Activated CD4-positive, CD25-positive, alpha-beta regulatory T cell treated with anti-CD3 and anti-CD28 coated beads, Interleukin-2, amount 50 U/mL, for 72 hours (primary cell): ENCODE measurements at places on chromosomes 12 and 14.
A peak's percentile ranks its signal among the peaks of the same experiment; 100 is the strongest.

DNA sequence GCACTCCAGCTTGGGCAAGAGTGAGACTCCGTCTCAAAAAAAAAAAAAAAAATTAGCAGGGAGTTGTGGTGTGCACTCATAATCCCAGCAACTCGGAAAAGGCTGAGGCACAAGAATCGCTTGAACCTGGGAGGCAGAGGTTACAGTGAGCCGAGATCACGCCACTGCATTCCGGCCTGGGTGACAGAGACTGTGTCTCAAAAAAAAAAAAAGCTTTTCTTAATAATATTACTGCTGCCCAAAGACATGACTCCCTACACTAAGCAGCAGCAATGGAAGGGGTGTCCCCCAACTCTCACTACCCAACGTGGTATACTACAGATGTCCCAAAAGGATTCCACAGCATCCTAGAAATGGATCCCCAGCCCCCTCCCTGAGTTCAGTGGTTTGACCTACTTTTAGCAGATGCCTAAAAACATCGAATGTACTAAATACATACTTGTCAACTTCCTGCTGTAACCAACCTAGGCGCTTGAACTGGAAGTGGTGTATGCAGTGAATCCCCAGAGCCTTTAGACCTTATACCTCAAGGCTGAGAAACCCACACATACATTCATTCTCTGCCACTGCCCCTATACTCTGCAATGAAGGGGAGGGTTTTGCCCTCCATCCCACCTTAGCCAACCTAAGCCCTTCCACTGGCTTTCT is 8.5 kb upstream of the FKBP11 start:
- no peak for DNase-seq

- no peak for DNase-seq
Measured at GRCh38 chr14:102170061-102170460, 30.4 kb downstream of the WDR20 start.

DNA sequence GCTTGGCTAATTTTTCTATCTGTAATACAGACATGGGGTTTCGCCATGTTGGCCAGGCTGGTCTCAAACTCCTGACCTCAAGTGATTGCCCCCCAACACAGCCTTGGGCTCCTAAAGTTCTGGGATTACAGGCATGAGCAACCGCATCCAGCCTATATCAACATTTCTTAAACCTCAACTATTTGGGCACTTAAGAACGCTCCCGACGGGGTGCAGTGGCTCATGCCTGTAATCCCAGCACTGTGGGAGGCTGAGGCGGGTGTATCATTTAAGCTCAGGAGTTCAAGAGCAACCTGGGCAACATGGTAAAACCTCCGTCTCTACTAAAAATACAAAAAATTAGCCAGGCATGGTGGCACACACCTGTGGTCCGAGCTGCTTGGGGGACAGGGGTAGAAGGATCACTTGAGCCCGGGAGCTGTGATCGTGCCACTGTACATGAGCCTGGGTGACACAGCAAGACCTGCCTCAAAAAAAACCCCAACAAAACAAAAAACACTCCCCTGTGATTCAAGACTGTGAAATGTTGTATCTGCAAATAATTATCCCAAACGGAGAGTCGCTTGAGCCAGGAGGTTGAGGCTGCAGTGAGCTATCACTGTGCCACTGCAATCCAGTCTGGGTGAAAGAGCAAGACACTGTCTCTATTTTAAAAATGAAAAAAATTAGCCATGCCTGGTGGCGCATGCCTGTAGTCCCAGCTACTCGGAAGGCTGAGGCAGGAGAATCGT is 21.5 kb downstream of the PPTC7 start:
- DNase-seq = no peak

GRCh38 chr14:64919618-64920017 is 5.4 kb downstream of the CHURC1 start:
- no peak for DNase-seq

- no peak for DNase-seq
Measured at GRCh38 chr12:52215587-52216031, 17.4 kb upstream of the KRT7 start.

- no peak for DNase-seq
Measured at GRCh38 chr12:118645219-118645618, 268.9 kb downstream of the SUDS3 start.

DNA sequence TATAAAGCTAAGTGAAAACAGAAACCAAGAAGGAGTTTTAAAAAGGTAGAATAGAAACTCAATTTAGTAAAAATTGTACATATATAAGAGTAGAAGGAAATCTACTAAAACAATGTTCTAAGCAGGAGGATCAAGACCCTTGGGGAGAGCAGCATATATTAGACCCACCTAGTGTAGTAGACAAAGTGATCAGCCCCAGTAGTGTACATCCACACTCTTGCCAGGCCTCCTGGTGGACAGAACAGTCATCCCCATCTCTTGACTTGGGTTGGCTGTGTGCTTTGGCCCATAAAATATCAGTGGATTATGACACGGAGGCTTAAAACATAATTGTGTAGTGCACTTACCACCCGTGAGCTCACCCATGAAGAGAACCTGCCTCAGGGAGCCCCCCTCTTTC is 10.9 kb upstream of the OTUB2 start:
- no peak for DNase-seq

DNA sequence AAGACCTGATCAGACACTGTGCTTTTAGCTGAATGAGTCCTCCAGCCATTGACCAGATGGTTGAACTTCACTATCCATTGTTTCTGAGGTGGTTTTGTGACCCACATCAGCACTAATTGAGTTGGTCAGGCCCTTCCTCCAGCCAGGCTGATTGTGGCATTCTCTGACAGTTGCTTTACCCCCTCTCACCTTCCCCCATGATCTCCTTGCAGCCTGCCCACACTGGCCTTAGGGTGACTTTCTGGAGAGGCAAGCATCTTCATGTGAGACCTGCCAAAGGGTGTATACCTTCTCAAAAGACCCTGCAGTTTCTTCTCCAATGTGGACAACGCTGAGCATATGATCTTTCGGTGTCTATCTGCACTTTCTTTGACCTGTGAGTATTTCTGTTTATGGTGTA is 83.9 kb downstream of the GPATCH2L start:
- no peak for DNase-seq

GRCh38 chr14:73254247-73255004 is 17.1 kb downstream of the PAPLN start:
- no peak for DNase-seq

GRCh38 chr12:643475-644302 is 19.6 kb downstream of the NINJ2 start:
- no peak for DNase-seq

DNA sequence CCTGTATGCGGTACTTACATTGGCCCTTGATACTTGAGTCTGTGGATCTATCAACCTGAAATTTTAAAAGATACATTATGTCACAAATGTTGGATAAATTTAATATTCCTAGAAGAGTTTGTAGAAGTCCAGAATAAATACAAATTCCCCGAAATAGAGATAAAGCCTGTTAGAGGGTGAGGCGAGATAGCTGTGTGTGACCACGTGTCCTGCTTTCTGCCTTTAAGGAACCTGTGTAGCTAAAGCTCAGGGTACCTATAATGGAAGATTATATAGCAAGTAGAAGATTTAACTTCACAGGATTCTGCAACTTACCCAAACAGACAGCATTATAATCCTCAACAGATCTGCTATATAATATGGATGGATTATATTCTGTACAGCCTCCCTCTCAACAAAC is 58.8 kb downstream of the APPL2 start:
- no peak for DNase-seq

DNA sequence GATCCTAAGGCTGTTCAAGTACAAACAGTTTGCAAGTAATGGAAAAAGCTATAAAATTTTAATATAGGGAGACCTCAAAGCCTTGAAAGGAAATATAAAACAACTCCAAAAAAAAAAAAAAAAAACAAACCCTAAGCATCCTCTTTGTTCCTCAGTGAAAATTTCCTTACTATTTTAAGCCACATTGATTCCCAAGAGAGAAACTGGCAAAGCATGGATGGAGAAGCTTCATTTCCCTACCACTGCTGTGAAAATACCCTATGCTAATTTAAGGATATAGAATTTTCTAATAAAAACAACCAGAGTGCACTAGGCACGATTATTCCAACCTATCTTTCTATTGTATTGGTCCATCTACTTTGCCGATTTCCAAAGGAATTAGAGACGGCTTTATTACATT is 283.1 kb downstream of the CACNA1C start:
- no peak for DNase-seq

DNA sequence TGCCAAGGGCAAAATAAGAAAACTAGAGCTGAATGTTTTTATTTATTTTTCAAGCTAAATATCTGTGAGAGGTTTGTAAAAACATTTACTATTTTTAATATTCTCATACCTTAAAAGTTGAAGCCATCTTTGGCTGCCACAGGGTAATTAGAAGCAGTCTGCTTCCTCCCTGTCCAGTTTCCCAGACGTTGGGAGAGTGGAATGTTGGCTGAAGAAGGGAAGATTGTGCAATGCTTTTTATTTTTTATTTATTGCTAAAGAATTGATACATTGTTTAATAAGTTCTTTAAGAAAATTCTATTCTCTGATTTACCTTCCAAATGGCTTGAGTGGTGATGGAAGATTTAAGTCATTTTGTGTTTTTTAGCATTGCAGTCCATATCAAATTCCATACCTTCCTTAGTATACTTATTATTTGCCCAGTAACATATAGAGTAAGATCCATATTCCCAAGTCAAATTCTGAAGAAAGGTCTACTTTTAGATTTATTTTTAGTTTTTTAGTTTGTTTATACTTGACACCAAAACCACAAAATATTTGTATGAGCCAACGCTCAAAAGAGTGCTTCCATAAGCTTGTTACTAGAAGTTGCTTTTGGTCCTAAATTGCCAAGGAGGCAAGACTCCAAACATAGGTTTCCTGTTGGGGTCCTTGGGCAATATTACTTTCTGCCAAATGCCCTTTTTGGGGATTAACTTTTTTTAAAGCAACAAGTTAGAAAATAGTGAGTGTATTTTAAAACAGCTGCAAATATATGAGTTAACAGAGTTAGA is 124.0 kb upstream of the CPM start:
- DNase-seq = no peak

GRCh38 chr12:95859947-95860850 is 1.4 kb downstream of the SNRPF start:
- no peak for DNase-seq

DNA sequence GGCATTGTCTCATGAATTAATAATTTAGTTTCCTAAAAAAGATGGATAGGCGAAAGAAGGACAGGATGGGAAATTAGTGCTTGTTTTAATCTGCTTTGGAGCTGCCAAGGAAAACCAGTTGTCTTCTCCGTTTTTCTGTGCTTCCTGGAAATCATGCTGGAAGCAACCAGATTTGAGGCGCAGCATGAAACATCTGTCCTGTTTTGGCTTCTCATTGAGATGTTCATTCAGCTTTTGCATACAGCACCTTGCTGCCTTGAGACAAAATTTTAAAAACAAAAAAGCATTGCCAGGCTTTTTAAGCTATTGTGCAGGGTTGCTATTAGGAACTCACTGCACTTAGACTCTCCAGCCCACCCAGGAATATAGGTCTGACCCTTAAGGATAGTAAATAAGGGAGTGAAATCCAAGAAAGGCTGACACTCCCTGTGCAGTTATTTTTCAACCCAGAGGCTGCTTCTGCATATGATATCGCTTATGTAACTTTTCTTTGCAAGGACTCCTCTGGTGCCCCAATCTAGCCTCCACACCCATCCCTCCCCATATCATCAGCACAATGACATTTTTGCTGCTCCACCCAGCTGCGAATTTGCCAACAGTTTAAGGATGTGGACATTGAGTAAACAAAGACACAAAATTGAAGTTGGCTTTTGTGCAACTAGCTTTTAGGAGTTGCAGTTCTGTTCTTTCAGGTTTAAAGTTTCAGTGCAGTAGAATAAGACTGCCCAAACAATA is 46.9 kb upstream of the MDM1 start:
- no peak for DNase-seq

DNA sequence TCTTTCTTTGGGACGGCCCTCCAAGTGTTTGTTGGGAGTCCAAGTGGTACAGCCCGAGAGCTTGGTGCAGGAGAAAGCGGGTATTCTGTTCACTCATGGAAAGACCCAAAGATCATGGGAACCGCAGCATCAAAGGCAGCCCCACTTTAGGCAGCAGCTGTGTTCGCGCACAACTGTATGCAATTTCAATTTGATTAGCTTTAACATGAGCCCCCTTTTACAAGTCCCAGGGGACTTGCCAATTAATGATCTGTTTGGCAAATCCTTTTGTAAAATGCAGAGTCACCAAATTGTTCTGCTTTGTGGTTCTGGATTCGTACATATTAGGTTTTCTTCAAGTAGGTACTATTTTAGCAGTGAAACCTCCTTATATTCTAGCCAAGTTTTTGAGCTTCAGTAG is 217.7 kb downstream of the AACS start:
- DNase-seq = no peak

- no peak for DNase-seq
Measured at GRCh38 chr12:7131502-7131866, 1.3 kb downstream of the CLSTN3 start.

GRCh38 chr12:3717283-3717898 is 35.5 kb downstream of the CRACR2A start:
- no peak for DNase-seq

DNA sequence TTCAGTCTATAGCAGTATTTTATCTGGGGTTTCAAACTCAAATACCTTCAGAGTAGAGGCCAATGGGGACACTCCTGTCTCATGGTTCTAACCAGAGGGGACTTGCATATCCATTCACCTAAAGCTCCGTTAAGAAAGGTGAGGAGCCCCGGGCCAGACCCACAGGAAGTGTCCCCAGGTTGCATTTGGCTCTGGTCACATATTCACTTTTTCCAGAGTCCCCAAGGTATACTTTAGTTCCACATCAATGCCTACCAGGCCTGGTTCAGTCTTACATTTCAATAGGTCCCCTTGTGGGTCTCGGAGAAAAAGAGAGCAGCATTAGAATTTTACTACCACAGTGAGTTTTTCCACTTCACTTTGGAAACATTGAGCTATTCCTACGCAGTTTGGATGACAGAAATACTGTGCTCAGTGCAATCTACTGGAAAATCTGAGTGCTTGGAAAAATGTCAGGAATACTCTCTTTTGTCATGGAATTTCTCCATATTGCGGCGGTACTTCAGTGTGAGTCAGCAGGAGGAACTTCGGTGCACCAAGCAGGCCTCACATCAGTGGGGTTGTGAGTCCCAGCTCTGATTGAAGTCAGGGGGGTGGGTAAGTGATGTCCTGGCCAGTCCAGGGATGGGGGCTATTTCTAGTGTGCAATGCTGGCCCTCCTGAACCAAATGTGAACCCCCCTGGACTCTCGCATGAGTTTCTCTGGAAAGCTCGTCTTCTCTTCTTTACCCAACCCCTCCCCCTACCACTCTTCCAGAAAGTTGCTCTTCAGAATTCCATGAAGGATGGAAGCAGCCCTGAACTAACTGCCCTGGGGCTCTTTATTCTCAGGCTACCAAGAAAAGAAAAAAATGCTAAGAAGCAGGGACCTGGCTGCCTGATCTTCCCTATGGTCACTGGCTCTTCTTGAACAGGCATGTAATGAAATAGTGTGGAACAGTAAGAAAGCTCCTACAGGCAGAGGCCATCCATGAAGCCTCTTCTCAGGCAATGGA is 184.7 kb downstream of the PRKCH start:
- no peak for DNase-seq

GRCh38 chr14:104885973-104886689 is 21.1 kb downstream of the CEP170B start:
- DNase-seq = peak; percentile 27

- DNase-seq = no peak
Measured at GRCh38 chr12:28746734-28747325, 402.2 kb upstream of the FAR2 start.

GRCh38 chr14:73888971-73889370 is 2.3 kb downstream of the ZNF410 start:
- DNase-seq = no peak
